Stimulated activated CD8-positive, alpha-beta memory T cell treated with anti-CD3 and anti-CD28 coated beads, Interleukin-7, amount 100 ng/mL, for 1 hour (primary cell): ENCODE measurements at places on chromosomes 2 and 18.

DNA sequence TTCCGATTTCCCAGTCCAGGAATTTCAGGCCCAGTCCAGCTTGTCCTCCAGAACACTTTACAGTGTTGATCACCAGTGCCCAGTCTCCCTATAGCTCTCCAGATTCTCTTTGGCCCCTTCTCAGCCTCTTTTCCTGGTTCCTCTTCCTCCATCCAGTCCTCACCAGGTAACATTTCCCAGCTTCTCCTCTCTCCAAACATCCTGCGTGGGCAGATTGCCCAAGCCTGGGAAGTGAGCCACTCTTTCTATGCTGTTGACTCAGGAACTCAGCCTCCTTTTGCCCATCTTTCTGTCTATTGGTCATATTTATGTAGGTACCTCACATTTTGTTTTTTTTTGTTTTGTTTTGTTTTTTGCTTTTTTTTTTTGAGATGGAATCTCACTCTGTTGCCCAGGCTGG lies 109.4 kb downstream of the LYPD1 start:
- DNase-seq = no peak

- no peak for DNase-seq
Observed at GRCh38 chr18:22394428-22394827, 23.3 kb downstream of the CTAGE1 start.

- DNase-seq = no peak
Observed at GRCh38 chr2:150485114-150485870, 2.2 kb downstream of the RND3 start.

- DNase-seq = no peak
Observed at GRCh38 chr18:47168913-47169312, 7.3 kb downstream of the IER3IP1 start.

DNA sequence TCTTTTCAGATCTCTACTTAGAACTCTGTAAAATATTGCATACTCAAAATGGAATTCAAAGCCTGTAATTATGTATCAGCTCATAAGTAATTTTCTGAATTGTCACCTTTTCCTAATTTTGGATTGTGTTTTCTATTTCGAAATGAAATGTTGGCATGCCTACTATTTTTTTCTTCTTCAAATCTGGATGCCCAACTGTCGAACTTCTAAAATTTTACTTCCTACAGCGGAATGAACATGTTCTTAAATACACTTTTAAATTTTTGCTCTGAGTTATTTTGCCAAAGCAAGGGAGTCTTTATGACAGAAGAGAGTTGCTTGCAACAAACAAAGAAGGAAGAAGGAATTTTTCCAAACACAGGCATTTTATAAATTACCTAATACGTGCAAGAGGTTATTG lies 336.0 kb downstream of the ADCYAP1 start:
- no peak for DNase-seq

DNA sequence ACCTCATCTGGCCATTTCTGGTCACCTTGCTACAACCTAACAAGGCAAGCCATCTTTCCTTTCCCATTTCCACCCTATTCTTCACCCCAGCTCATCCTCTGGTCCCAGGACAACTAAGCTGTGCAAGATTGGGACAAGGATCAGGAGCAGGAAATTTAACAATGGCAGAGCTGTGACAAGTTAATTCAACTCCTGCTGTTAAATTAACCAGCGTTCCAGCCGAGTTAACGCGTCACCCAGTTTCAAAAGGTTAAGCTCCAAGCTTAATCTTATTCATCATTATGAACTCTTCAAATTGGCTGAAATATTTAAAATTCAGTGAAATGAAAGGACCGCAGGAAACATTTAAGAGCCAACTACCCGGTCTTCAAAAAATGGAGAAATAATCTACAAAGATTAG lies 231.9 kb downstream of the GRB14 start:
- DNase-seq = no peak

GRCh38 chr2:204365811-204366210 lies 179.5 kb upstream of the PARD3B start:
- no peak for DNase-seq

- no peak for DNase-seq
Observed at GRCh38 chr2:50624506-50624905, 407.4 kb downstream of the NRXN1 start.

DNA sequence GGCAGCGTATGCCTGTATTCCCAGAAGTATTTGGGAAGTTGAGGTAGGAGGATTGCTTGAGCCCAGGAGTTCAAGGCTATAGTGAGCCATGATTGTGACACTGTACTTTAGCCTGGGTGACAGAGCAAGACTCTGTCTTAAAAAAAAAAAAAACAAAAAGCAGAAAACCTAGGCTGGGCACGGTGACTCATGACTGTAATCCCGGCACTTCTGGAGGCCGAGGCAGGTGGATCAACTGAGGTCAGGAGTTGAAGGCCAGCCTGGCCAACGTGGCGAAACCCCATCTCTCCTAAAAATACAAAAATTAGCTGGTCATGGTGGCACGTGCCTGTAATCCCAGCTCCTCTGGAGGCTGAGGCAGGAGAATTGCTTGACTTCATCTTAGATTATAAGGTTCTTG lies 46.4 kb downstream of the MTA3 start:
- no peak for DNase-seq

GRCh38 chr2:234426616-234427015 lies 70.3 kb downstream of the ARL4C start:
- no peak for DNase-seq
